ENCODE measurements at places on chromosomes 6 and 20.

DNA sequence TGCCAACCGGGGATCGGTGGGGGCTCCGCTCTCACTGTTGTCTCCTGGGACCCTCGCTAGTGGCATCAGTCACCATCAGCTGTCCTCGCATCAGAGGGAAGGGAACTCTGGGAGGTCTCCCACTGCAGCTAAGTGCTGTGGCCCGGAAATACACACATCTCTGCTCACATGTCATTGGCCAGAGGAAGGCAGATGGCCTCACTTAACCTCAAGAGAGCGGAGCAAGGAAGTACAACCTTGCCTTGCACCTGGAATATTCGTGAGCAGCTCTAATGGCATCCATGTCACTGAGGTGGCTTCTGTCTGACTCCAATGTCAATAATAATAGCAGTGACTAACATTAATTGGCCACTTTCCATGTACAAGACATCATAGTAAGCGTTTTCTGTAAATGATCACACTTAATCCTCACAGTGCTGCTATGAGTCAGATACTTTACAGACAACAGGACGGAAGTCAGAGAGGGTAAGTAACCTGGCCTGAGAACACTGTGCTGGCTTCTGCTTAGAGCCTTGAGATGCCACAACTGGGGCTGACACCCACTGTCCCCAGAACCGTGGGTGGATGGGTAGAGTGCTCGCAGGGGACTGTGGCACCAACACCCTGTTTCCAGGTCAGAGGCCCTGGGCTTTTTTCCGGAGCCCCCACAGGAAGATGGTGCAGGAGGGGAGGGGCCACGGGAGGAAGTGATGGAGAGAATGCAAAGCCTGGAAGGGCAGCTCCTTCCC is 6.0 kb downstream of the LHFPL5 start:
- peak; percentile 79 for DNase-seq

- no peak for DNase-seq
These were observed 207.5 kb upstream of the ASCC3 start for GRCh38 chr6:101088594-101088993.

DNA sequence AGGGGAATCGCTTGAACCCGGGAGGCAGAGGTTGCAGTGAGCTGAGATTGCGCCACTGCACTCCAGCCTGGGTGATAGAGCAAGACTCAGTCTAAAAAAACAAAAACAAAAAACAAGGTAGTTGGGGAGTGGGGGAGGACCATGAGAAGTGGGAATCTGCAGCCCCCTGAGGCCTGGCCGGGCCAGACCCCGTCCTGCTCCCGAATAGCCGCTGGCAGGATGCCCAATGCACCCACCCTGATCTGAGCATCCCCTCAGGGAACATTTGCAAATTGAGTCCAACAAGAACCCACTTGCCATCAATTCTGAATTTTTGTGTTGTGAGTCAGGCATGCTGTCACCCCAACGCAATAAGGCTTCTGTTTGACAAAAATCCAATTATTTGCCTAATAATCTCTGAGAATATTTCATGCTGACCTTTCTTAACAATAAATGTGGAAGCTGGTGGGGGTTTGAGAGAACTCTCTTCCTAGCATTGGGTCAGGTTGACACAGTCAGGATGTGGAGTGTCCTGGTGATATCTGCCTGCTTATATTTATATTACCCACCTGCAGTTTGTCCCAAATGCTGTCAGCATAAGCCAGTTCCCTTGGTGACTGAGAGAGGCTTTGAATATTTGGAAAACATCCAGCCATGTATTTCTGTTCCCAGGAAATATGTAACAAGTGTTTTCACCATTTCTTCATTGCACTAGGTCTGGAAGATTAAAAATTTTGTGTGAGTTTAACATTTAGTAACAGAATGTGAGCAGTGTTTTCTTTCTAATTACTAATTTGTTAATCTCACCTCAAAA is 28.4 kb upstream of the FRMD1 start:
- no peak for DNase-seq

- no peak for DNase-seq
These were observed 83.5 kb downstream of the TTLL2 start for GRCh38 chr6:167408235-167408869.

DNA sequence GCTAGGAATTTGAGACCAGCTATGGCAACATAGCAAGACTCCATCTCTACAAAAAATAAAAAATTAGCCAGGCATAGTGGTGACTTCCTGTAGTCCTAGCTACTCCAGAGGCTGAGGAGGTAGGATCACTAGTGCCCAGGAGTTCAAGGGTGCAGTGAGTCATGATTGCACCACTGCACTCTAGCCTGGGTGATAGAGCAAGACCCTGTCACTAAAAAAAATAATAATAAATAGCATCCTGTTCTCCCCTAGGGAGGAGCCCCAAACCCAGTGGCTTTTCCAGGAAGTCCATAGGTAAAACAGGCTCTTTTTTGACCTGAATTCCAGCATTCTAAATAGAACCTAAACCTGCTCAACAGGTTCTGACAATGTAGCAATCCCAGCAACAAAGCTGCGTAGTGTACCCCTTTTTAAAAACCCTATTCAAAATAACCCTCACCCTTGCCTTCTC is 192.0 kb downstream of the ALDH8A1 start:
- no peak for DNase-seq

DNA sequence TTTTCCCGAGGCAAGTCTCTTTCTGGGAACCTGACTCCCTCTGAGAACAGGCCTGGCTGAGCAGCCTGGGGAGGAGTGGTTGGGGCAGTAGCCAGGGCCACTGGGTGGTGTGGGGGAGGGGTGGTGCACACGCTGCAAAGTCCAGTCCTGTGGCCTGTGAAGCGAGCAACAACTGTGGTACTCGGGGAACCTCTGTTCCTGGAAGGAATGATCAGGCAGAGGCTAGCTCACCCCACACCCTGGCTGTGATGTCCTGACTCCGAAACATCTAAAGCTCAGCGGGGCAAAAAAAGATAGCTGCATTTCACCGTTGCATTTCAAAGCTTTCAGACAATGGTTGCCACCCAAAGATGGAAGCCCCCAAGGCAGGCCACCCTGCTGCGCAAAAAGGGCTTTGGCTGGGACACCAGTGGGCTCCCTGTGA is 25.5 kb downstream of the PCK1 start:
- DNase-seq: no peak

GRCh38 chr20:23596579-23597250 is 9.0 kb downstream of the CST9 start:
- DNase-seq: no peak

DNA sequence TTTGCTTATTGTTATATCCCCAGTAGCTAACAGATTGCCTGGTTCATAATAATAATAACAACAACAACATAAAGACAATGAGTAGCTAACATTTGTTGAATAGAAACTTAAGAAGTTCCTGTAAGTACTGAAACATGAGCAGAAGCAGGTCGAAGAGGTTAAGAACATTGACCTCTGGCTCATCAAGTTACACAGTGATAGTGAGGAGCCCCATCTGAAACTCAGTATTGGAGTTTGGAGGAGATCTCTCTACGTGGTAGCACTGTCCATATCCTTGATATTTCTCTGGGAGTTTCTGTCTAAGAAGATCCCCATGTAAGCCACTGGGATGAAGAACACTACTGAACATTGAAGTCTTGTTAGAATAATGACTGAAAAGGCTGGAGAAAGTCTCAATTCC is 600.4 kb downstream of the RFPL4B start:
- no peak for DNase-seq

- no peak for DNase-seq
These were observed 20.8 kb upstream of the MLN start for GRCh38 chr6:33824461-33825154.

- no peak for DNase-seq
These were observed 10.2 kb downstream of the TAAR1 start for GRCh38 chr6:132648828-132649227.

DNA sequence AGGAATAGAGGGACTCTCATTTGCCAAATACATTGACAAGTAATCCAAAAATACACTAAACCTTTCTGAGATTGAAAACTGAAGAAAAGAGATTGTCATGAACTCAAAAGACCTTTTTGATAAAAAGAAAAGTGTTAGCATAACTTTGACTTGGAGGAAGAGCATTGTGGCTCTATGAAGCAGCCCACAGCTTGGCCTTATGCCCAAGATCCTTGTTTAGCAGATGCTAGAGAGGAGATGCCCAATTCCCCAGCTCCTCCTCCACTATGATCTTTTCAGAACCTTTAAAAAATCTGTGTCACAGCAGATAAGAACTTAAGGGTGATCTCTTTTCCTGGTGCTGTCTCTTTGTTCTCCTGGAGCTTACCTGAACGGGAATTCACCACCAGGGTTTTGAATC is 35.8 kb upstream of the IGF2R start:
- no peak for DNase-seq

DNA sequence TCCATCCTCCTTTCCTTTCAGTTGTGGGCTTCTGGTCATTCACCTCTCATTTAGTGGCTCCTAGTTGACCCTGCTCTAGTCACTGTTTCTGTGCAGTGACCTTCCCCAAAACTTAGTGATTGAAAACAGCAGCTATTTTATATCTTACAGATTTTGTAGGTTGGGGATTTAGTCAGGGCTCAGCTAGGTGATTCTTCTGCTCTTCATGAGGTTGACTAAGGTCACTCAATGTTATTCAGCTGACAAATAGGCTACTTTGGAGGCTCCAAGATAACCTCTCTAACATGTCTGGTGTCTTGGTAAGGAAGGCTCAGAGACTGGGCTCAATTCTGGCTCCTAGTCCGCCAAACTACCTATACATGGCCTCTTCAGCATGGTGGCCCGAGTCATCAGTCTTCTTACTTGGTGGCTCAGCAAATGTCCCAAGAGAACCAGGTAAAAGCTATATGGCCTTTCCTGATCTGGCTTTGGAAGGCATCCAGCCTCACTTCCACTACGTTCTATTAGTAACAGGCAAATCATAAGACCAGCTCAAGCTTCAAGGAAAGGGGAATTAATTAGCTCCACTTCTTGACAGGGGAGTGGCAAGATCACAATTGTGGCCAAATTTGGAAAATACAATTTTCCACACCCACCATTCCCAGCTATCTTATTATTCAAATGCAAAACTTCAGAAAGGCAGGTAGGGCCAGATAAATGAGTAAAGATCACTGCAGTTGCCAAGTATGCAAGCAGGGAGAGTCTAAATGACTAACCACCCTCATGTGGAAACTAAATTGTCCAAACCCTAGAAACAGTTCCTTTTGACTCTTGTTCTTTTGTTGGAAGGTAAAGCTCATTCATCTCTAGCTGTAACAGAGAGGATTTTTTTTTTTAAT is 50.5 kb upstream of the LTV1 start:
- DNase-seq: no peak

DNA sequence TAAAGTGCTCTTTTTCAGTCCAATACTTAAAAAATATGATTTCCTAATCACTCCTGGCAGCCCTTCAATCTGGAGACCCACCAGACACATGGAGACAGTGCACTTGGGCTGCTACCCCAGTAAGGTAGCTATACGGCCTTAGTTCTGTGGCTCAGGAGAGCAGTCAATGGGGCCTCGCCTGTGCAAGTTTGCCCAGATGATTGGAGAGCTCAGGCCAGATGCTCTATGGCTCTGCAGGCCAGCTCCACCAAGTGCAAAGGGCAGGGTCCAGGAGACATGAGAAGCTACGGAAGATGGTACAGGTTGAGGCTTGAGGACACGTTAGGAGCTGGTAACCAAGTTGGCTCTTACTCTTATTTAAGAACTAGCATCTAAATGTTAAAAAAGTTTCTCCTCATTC is 30.7 kb downstream of the STK38 start:
- DNase-seq: no peak

DNA sequence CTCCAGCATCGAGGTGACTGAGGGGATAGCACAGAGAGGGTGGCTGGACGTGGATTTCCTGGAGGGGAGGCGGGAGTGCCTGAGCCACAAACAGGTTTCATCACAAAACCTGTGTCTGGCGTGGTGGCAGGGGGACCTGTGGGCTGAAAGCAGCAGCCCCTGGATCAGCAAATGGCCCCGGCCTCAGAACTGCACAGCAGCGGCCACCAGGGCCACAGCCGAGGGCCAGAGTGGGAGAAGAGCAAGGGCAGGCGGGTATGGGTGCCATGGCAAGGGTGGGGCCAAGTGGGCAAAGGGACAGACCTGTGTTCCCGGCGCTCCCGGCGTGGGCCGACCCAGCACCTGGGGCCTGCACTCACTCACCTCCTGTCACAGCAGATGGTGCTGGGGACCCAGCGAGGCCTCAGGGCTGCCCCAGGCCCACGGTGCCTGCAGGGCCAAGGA is 19.0 kb downstream of the NTSR1 start:
- no peak for DNase-seq

- DNase-seq: no peak
These were observed 161.1 kb upstream of the DTNBP1 start for GRCh38 chr6:15823838-15824414.

DNA sequence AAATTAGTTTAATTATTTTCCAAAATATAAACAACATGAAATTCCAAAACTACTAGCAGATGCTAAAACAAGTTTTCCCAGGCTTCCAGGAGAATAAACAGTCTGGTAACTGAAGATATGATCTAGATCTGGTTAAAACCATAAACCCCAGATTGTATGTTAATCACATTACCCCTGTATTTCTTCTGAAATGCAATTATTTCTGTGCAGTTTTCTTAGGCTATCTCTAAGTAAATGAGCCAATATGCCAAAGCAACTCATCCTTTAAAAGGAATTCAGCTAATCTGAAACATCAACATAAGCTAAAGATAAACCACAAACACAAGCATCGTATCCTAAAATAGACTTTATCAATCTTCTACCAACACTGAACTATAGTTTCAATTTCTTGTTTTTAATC is 44.6 kb upstream of the SENP6 start:
- DNase-seq: no peak

DNA sequence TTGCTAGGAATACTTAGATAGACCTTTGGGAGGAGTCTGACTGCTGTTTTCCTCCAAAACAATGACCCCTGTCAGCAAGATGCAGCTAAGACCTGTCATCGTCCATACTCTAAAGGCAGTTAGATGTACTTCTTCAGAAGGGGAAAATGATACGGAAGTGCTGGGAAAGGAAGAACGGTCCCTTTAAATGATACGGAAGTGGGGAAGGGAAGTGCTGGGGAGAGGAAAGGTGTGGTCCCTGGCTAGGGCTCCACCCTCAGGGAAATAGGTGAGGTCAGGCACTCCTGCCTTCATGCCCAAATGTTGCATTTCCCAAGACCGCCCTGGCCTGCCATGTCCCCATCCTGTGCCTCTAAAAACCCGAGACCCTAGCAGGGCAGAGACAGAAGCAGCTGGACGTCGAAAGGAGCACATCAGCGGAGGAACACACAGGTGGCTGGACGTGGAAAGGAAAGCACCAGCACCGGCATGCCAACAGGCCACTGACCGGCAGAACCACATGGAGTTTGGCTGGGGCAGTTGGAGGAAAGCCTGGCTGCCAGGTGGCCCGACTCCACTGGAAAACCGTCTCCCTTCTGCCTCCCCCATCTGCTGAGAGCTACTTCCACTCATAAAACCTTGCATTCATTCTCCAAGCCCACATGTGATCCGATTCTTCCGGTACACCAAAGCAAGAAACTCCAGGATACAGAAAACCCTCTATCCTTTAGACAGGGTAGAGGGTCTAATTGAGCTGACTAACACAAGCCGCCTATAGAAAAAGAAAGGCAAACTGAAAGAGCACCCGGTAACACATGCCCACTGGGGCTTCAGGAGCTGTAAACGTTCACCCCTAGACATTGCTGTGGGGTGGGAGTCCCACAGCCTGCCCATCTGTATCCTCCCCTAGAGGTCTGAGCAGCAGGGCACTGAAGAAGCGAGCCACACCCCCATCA is 94.6 kb downstream of the FAXC start:
- DNase-seq: no peak
